NCI-H187 (cell line): ENCODE measurements at places on chromosomes 6 and 20.

- DNase-seq: no peak
Observed at GRCh38 chr6:142171351-142171750, 24.3 kb downstream of the VTA1 start.

DNA sequence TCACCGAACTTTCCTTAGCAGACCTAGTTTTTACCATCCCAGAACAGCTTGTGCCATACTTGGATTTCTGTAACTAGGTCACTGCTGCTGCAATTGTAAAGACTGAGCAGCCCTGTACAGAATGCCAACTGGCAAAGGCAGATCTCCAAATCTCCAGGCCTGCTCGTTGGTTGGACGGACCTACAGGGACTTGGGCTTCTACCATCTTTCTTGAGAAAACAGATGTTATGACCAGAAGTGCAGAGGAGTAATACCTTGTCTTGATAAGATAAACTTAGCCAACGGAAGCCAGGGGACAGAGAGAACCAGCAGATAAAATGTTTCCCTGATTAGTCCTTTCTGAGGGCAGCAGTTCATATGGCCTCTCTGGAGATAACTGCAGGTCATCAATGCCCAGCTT lies 304.1 kb downstream of the RFPL4B start:
- DNase-seq: no peak

DNA sequence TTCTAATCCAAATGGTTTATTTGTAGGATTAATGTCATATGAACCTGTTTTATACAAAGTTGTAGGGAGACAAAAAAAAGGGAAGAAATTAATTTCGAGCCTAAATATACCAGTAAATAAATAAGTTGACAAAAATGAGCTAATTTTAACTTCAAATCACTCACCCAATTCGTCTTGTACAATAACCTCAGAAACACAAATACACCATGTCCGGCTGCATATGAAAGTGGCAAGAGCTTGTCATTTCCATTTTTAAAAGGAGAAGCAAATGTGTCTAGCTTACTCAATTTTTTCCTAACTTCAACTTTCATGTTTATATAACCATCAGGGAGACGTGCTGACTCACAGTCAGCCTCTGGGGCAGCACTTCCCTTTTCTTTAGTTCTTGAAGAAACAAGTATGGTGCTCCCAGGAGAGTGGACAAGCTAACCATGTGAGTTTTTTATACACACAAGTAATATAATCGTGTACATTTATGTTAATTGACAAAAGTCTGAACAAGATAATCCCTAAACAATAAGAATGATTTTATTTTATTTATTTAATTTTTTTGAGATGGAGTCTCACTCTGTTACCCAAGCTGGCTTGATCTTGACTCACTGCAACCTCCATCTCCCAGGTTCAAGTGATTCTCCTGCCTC lies 55.5 kb upstream of the SGK1 start:
- no peak for DNase-seq

GRCh38 chr6:49849213-49849907 lies 17.0 kb downstream of the CRISP1 start:
- no peak for DNase-seq

- DNase-seq: peak; percentile 28
Observed at GRCh38 chr6:167827583-167828324, 1.0 kb downstream of the AFDN start.

- DNase-seq: no peak
Observed at GRCh38 chr6:111727041-111727440, 121.4 kb upstream of the TRAF3IP2 start.

GRCh38 chr20:10454151-10454750 lies 19.1 kb downstream of the SLX4IP start:
- DNase-seq: no peak

- no peak for DNase-seq
Observed at GRCh38 chr20:13659288-13659687, 20.6 kb upstream of the TASP1 start.

DNA sequence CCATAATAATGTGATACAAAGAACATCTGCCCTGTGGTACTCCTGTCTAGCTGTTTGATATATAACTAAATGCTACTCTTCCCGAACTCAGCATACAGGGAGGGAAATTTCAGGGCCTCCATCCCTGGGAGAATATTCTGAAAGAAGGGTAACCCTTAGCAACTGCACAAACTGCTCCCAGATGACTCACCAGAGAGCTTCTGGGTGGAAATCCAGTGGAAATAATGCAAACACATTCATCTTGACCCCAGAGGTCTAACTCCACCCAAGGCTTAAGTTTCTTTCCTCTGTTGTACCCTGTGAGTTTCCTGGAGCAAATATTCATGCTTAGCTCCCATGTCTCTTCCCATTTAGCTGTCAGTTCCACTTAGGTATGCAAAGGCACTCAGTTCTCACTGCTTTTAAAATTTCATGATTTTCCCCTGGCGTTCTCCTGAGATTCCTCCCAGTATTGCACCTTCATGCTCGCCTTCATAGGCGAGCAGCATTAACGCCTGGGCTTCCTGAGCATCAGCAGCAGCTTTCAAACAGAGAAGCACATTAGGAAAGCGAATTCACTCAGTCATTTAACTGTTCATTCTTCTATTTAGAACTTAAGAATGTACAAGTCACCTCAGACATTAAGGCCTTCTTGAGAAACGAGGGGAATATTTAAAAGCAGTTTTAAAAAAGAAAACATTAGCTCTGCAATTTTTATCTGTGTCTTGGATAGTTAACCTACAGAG lies 43.8 kb upstream of the LAMA4 start:
- no peak for DNase-seq

DNA sequence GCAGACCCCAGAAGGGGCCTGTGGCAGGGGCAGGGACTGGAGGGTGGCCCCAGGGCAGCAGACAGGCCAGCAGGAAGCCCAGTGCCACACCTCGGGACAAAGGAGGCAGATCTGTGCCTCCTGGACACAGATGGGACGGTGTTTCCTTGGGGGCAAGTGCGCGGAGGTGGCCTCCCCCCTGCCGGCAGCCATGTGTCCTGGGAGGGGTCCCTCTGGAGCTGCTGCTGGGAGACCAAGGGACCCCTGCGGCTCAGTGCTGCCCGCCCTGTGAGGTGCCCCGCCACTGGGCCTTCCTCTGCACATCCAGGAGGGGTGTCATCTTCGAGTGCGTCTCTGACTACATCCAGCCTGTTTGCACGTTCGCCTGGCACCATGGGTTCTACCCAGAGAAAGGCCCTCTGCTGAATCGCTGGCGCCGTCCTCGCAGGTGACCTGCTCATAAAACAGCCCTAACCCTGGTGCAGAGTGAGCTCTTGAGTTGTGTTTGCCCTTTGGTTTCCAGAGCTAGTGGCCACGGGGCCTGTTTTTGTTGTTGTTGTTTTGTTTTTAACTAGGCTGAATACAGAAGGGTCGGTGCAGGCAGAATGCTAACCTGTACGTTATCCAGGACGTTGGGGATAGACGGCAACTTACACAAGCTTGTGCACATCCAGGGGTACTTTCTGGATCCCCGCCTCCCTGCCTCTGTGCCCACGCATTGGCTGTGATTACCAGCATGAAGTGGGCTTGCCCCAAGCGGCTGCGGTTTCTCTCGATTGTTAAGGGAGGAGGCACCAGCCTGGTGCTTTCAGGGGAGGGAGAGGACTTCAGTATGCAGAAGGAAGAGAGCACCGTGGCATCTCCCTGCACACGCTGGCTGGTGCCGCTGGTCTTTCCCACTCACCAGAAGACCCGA lies 1.3 kb upstream of the KCNQ2 start:
- no peak for DNase-seq

GRCh38 chr6:1515280-1515679 lies 94.4 kb upstream of the FOXC1 start:
- DNase-seq: no peak

DNA sequence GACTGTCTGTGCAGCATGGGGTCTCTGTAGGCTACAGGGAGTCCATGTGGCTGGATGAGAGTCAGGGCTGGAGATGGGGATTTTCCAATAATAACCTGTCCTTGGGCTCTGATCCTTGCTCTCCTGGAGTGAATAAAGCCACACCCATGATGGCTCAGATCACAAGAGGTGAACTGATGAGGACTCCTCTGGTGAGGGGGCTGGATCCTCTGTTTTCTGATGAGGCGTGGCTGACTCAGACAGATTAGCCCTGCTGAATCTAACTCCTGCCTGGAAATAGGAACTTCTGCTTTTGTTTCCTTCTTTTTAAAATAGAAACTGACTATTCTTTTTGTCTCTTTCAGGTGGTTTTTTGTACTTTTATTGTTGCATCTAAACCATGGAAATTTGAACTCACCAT lies 27.0 kb downstream of the CST9L start:
- no peak for DNase-seq

- no peak for DNase-seq
Observed at GRCh38 chr6:62357835-62358234, 71.8 kb upstream of the KHDRBS2 start.

DNA sequence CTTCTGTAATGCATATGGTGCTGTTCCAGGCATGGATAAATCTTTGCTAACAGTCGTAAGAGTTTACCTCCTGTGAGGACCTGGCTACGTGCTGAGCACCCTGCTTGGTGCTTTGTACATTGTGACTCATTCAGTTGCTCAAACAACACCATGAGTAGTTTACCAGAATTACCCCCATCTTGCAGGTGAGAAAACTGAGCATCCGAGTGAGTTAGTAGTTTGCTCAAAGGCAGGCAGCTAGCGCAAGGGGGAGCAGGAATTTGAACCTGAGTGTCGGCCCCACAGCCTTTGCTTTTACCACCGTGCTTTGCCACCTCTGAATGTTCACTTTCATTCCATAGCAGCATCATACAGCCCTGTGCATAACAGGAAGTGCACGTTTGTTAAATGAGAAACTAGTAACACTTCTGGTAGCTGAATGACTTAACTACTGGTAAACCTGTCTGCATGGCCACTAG lies 121.9 kb downstream of the MTHFD1L start:
- DNase-seq: no peak

GRCh38 chr6:39933669-39934130 lies 562 bp downstream of the MOCS1 start:
- no peak for DNase-seq
